Stimulated activated CD4-positive, alpha-beta T cell treated with anti-CD3 and anti-CD28 coated beads, Interleukin-15, amount 100 ng/mL, for 1 hour (primary cell): ENCODE measurements at places on chromosomes 2 and 18.

- DNase-seq = no peak
Measured at GRCh38 chr2:48548840-48549239, 18.9 kb downstream of the STON1 start.

DNA sequence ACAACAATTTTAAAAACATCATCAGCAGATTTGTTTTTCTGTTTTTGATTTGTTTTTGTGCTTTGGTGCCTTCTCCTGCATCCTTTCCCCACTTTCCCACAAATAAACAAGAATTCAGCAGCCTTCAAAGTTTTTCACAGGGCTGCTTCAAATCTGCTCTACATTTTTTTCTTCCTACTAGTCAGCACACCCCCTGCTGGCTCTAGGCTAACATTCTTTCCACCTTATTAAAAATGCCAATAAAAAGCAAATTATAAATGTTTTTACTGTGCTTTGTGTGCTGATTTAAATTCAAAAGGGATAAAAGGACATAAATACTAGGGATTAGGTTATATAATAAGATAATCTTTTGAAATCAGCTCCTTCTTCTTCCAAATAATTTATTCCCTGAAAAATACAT lies 6.2 kb upstream of the CNTNAP5 start:
- no peak for DNase-seq

GRCh38 chr2:218546012-218546411 lies 22.1 kb downstream of the USP37 start:
- DNase-seq = no peak

DNA sequence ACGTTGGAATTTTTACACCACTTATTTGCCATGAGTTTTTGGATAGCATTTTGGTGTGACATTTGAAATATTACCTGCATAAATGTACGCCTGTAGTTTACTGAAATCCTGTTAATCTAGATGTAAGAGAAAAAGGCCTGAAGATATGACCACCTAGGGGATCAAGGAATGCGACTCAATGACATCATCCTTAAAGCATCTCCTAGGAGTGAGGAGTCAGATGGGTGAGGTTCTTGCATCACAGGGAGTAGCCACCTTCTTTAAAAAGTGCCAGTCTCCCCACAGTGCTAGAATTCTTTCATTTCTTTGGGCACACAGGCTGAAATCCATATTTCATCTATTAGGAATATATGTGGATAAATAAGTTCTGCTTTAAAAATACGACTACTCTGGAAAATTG lies 34.5 kb downstream of the ADCYAP1 start:
- no peak for DNase-seq

GRCh38 chr2:46845542-46846486 lies 69.8 kb downstream of the MCFD2 start:
- DNase-seq = no peak

DNA sequence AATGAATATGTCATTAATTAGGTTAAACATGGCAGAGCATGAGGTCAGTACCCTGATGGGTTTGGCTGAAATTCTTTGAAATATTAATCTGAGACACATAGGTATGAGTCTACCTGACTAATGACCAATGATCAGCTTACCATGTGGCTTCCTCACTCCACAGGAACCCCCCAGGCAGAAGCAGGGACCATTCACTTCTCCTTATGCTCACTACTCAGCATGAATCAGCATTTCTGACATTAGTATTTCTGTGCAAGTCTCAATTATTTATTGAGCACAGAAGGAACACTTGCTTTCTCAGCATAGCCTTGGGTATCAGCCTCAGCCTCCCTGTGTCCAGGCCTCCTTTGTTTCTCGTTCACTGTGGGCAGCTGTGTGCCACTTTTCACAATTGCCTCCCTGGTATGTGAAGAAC lies 9.3 kb upstream of the KCNE4 start:
- DNase-seq = no peak

GRCh38 chr2:77737236-77737635 lies 215.1 kb upstream of the LRRTM4 start:
- no peak for DNase-seq

DNA sequence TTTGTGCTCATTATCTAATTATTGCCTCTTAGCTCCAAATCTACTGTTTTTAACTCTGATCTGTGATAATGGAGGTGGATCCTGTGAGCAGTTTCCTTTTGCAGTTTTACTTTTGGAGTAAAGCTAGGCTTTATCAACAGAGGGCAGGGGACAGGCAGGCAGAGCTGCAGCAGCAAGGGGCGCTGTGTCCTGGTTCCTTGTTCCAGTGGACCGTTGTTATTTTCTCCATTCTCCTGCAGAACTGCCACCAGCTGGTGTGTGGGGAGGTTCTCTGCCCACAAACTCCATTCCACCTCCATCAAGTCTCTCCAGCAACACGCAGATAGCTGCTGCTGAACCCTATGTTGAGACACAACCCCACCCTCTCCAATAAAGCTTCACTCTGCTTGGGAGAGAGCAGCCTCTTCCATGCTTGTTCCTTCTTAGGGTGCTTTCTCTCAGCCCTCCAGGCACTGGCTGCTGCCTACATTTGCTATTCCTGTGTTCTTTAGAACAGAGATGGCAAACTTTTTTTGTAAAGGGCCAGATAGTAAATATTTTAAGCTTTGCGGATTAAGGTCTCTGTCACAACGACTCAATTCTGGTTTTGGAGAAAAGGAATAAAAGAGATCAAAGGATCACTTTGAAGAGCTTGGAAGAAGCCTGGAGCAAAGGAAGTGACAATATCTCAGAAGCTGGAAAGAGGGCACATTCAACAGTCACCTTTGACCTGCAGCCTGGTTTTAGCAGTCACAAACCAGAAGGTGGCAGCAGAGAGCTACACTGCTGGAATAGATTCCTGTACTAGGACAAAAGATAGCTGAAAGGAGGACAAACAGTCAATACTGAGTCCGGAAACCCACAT lies 208.8 kb downstream of the CCDC178 start:
- no peak for DNase-seq

- DNase-seq = no peak
Measured at GRCh38 chr2:162072181-162072702, 1.8 kb downstream of the DPP4 start.

- no peak for DNase-seq
Measured at GRCh38 chr2:141329964-141330363, 800.9 kb downstream of the LRP1B start.

- no peak for DNase-seq
Measured at GRCh38 chr2:19104503-19104902, 253.9 kb downstream of the OSR1 start.

DNA sequence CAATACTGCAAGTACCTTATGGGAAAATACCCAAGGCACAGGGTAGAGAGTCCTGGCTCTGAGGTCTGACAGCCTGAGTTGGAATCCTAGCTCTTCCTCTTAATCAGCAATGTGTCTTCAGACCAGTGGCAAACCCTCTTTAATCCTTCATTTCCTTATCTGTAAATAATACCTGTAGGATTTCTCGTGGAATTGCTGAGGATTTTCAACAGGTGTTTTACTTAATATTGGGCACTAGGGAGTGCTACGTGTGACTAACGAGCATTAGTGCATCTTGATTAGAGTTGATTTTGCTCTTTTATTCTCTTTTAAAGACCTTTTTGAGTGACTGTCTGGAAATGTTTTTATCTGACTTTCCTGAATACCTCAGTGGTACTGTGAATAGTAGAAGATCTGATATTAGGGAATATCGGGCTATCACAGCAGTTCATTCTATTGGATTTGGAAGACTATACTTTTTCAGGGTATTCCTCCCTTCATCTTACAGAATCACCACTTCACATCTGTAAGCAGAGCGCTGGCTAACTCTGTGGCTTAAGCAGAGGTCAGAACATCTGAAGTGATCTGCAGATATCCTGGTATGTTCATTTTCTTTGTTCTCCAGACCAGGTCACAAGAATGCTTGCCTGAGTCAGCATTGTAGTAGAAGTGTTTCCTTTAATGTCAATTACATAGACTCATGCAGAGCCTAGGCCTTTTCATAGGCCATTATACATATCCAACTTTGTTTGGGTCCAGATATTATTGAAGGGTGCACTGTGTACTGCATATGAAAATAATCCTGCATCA lies 49.1 kb downstream of the ARHGAP28 start:
- no peak for DNase-seq

DNA sequence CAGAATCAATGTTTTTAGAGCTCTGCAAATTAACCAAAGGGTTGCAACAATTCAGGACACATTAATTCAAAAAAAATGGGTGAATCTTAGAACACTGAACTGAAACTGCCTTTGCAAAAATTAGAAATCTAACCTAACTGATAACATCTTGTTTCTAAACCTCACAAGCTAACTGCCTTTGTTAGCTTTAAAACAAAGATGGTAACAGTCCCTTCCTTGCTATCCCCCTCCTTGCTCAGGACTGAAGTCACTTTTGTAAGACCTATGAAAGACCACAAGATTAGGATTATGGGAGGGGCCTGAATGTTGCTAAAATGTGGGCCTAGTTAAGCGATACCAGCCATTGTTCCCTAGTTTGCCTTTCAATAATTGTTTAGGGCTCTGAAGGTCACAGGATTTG lies 44.9 kb upstream of the LONRF2 start:
- no peak for DNase-seq

GRCh38 chr2:161245261-161245553 lies 63.0 kb upstream of the PSMD14 start:
- DNase-seq = no peak

DNA sequence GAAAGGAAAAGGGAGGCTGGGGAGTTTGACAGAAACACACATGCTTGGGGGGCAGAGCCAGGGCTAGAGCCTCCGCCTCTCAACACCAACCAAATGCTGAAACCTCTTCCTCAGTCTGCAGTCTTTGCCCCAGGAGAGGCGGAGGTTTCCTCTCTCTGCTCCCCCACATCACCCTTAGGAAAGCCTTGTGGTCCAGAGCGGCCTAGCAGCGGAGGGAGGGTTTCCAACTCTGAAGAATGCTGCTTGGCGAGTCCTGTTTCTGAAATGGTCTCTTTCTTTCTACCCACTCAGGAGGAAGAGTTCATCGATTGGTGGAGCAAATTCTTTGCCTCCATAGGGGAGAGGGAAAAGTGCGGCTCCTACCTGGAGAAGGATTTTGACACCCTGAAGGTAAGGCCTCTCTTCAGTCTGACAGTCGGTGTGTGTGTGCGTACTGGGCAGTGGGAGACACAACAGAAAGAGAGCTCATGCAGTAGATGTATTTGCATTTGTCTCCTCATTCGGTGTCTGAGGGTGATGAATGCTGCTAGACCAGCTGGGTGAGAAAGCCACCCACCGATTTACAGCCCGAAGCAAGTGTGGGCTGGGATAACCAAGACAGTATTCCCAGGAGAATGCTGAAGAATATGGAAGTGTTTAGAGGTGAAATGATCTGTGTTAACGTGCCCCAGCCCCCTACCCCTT lies 190.5 kb downstream of the DYSF start:
- no peak for DNase-seq

DNA sequence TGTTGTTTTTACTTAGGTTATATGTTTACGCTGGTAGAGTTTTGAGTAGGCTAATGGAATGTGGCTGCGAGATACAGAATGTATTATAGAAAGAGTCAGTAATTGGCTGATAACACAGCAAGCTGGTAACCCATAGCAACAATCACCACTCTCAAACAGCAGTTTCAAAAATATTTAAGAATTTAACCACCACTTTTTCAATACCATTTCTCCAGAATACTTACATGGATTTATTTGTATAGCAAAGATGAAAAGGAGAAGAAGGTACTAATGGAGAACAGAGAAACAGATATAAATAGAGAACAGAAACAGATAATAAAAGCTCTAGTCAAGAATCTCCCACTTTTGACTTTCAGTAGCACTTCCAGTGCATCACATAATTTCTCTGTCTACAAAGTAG lies 188.3 kb upstream of the SLC39A10 start:
- DNase-seq = no peak

- DNase-seq = no peak
Measured at GRCh38 chr18:63131106-63131958, 188.2 kb downstream of the BCL2 start.

DNA sequence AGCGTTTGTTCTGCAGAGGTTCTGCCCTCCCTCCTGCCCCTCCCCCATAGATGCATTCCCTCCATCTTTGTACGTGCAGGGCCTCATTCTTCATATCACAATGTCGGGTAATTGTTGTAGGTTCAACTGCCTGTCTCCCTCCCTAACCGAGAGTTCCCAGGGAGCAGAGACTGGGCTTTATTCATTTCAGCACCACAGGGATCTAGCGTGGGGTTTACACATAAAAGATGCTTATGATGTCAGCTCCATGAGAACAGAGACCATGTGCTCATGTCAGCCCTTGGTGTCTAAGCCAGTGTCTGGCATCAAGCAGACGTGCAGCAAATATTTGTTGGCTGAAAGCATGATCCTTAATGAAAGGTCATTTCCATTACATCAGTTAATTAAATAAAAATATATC lies 298.9 kb upstream of the TRIB2 start:
- DNase-seq = no peak

DNA sequence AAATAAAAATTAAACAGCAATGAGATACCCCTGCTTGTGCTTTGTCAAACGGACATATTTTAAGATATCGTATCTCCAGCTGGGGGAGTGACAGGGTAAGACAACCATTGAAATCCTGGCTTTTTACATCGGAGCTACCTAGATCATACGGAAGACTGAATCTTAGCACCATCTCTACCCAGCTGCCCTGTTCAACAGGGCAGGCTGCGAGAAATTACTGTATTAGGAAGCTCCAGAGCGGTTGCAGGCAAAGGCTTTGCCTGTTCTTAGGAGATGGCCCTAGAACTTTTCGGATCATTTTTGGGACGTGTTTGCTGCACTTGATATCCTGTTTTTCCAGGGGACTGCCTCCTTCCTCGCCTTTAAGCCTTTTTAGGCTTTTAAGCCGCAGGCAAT lies 2.0 kb upstream of the PRKCE start:
- DNase-seq = no peak

DNA sequence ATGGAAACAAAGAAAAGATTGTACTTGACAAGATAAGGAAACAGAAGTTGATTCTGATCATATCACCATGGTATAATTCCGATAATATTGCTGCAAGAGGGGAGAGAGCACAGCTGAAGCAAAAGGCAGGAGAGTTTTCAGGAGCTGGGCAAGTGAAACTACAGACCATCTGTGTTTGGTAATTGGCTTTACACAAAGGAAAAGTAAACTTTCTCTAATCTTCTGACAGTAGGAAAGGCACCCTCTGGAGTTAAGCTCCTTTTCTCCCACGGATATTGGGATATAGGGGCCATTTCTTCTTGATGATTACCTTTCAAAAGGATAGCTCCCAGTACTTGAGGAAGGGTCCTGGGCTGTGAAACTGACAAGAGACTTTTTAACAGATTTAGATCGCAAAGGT lies 29.9 kb upstream of the REG3A start:
- DNase-seq = no peak

DNA sequence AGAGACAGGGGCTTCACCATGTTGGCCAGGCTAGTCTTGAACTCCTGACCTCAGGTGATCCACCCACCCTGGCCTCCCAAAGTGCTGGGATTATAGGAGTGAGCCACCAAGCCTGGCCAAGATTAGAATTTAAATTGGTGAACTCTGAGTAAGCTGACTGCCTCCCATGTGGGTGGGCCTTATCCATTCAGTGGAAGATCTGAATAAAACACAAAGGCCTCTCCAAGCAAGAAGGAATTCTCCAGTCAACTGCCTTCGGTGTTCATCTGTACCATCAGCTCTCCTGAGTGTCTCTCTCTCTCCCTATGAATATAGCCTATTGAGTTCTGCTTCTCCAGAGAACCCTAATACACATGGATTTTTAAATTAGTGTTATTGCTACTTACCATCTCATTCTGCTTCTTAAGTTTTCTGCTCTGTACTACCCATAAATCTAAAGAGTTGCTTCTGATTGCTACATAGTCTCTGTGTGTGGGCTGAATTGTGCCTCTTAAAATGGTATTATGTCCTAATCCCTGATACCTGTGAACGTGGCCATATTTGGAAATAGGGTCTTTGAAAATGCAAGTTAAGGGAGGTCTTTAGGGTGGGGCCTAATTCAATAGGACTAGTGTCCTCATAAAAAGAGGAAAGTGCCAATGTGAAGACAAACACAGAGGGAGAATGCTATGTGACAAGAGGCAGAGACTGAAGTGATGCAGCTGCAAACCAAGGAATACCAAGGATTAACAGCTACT lies 36.3 kb downstream of the FBXO11 start:
- no peak for DNase-seq
